ENCODE measurements at places on chromosomes 5 and 9.

DNA sequence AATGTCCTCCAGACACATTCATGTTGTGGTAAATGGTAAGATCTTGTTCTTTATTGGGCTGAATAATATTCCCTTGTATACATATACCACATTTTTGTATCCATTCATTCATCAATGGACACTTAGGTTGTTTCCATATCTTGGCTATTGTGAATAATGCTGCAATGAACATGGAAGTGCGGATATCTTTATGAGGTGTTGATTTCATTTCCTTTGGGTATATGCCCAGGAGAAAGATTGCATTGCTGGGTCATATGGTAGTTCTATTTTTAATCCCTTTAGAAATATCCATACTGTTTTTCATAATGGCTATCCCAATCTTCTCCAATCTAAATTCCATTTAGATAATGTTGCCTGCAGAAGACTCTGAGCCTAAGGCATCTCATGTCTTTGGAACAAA lies 78.0 kb upstream of the TNC start:
- DNase-seq, result no peak

DNA sequence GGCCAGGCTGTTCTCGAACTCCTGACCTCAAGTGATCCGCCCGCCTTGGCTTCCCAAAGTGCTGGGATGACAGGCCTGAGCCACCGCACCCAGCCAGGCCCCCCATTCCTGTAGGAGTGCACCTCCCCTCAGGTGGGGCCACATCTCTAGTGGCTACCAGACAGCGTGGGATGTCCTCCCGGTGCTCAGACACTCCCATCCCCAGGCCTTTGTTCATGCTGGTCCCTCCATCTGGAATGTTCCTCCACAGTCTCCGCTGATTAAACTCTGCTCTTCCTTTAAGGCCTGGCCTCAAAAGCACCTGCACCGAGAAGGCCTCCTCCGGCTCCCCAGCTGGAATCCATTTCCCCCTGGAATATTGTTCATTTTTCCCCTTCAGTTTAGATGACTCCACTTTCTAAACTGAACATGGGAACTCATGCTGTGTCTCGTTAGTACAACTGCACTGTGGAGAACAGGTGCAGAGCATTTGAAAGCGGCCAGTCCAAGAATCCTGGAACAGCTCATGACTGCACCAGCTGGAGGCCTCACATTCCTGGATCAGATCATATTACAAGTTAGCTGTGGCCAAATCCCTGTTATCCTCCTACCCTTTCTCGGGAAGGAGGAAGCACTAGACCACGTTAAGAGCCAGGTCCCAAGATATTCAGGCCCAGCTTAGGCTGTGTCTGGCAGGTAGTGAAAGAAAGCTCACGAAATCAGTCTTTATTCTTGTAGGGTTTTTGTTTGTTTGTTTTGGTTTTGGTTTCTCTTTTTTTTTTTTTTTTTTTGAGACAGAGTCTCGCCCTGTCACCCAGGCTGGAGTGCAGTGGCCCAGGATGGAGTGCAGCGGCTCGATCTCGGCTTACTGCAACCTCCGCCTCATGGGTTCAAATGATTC lies 10.8 kb upstream of the PRRC2B start:
- DNase-seq, result no peak

- no peak for DNase-seq
These were observed 47.7 kb downstream of the ZNF608 start for GRCh38 chr5:124698770-124699169.

GRCh38 chr5:129019401-129019908 lies 54.2 kb downstream of the SLC27A6 start:
- no peak for DNase-seq
